ENCODE measurements at places on chromosomes 7 and 10.

GRCh38 chr7:116211913-116212596 is 1.7 kb downstream of the TES start:
- DNase-seq: no peak

- peak; percentile 57 for DNase-seq
Measured at GRCh38 chr10:69317175-69317604, 38.9 kb downstream of the HK1 start.

DNA sequence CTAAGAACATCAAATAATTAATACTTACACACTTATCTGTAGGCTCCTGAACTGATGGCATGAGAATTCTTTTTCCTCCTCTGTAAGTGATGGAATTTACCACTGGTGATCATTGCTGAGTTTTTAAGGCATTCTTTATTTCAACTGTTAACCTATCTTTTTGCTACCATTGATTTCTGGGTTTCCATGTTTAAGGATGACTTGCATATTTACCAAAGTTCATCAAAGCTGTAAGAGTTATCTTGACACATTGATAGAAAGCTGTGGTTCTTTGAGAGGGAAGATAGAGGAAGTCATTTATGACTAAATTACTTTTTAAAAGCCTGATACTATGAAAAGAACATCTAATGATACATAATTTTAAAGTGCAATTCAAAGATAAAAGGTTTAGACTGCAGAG is 19.5 kb upstream of the GFRA1 start:
- DNase-seq: no peak

DNA sequence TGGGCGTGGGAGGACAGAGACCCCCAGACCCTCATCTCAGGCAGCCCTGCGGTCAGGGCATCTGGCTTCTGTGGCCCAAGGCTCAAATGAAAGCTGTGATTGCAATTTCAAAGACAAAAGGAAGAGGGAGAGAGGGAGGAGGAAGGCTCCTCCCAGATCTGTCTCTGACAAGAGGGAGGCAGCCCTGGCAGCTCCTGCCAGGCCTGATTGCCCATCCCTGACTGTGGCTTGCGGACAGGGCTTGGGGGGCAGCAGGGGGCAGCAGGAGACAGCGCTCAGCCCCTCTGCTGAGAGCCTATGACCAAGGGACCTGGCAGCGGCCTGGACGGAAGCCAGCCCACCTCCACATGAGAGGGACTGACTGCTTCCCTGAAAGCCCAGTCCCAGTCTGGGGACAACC is 91.8 kb downstream of the PTPRN2 start:
- DNase-seq: peak; percentile 36

DNA sequence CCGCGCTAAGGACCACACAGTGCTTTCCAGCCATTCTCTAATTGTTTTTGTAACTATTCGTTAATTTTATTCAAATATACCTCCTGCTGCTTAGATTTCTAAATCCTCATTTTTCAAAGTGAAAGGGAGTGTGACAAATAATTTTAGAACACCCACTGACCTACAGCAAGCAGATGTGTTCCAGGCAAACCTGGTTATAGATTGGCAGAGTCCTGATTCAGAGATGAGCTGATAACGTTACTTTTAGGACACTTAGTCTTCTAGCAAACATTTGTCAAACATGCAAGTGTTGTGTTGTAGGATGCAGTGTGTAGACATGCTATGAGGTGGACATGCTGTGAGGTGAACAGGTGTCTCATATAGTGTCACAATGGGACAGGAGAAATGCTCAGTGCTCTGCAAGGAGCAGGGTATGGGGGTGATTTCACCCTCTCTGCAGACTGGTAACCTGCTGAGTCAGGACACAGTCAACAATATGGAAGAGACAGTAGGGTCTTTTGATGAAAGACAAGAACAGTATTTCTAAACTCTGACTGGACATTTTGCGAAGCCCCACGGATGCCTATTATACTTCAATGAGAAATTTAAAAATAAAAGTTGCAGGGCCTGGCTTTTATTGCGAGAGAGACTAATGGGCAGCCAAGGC is 92.2 kb upstream of the ANLN start:
- no peak for DNase-seq

DNA sequence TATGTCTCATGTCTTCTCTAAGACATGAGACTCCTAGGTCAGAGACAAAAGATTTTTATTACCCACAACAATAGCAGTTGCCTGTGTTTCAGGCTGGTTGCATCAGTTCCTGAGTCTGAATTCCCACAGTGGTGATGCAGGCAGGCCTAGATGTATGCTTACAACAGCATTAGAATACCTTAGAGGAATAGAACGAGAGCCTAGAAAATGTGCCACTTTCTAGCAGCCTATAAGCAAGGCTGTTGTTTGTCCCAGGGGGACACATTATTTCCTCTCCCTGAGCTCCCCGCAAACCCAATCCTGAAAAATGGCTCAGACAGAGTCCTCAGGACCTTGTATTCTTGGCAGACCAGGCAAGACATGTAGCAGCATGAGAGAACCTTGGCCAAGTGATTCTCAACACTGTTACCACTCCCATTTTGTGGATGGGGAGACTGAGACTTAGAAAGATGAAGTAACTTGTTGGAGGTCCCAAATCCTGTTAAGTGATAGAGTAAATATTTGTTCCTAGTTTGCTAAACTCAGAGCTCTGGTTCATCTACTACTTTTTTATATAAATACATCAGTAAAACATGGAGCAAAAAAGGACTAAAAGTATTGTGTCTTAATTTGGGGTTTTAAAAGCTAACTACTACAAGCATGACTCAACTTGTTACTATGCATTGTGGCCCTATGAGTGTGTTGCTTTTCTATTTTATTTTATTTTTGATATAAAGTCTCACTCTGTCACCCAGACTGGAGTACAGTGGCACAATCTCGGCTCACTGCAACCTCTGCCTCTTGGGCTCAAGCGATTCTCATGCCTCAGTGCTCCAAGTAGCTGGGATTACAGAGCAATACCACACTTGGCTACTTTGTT is 14.2 kb downstream of the VTI1A start:
- DNase-seq: peak; percentile 43

DNA sequence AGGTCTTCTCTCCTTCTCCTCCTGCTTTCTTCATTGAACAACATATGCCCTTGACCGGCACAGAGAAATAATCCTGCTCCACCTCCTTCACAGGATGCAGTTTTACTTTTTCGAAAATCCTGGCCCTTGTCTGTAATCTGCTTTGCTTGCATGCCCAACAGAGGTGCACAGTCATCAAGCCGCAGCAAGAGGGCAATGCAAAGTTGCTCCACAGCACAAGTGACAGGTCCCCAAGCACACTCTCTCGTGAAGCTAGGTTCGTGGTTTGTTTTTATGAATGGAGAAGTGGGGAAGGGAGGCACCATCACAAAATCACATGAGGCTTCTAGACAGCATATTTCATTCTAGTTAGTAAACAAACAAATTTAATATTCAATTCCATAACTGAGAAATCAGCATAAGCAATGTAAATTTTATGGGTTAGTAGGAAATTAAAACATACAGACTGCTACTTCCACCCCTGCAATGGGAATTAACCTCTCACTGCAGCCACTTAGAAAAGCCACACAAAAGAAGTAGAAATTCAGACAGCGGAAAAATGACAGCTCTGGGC is 178.8 kb downstream of the TPK1 start:
- no peak for DNase-seq

GRCh38 chr10:8047452-8048280 is 6.8 kb upstream of the GATA3 start:
- no peak for DNase-seq

DNA sequence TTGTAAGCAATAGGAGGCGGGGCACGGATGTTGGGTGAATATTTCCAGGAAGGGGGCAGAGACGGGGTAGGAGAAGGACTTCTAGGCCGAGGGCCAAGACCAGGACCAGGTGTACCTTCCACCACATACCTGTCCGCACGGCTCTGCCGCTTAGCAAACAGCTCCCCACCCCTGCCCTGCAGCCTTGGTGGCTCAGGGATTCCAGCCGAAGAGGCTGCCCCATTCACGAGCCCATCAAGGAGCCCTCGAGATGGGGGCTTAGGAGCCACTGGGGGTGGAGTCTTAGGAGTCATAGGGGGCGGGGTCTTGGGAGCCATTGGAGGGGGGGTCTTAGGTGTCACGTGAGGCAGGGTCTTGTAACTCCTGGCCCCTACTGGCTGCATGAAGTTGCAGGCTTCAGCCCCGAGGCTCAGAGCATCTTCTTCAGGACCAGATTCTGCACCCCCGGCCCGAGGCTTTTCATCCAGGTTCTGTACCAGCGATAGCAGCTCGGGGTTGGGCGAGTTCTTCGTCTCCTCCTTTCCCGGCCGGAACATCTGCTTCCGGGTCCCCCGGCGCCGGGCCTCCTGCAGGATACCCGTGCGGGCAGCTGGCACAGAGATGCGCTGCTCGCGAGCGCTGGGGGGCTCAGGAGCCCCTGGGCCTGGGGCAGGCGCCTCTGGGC is 6.1 kb upstream of the MYOZ1 start:
- peak; percentile 84 for DNase-seq

GRCh38 chr10:3714967-3715366 is 70.0 kb downstream of the KLF6 start:
- DNase-seq: no peak

- no peak for DNase-seq
Measured at GRCh38 chr7:36191292-36191920, 38.4 kb downstream of the EEPD1 start.

GRCh38 chr7:131629217-131629882 is 72.9 kb upstream of the PODXL start:
- no peak for DNase-seq

GRCh38 chr7:44216019-44216418 is 15.2 kb downstream of the YKT6 start:
- peak; percentile 85 for DNase-seq

DNA sequence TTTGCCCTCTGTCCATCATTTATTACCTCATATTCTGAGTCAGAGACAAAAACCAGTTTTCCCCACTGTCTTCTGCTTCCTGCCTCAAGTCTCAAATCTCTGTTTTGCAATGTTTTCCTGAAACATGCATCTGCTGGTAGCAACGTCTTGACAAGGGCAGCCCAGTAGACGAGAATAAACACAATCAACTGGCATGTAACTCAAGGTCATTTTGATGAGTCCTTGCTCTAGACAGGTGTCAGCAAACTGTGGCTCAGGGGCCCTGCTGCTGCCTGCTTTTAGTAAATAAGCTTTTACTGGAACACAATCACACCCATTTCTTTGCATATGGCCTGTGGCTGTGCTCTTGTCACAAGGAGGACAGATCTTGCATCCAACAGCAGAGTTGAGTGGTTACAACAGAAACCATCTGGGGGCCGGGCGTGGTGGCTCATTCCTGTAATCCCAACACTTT is 59.8 kb downstream of the ITIH5 start:
- no peak for DNase-seq

DNA sequence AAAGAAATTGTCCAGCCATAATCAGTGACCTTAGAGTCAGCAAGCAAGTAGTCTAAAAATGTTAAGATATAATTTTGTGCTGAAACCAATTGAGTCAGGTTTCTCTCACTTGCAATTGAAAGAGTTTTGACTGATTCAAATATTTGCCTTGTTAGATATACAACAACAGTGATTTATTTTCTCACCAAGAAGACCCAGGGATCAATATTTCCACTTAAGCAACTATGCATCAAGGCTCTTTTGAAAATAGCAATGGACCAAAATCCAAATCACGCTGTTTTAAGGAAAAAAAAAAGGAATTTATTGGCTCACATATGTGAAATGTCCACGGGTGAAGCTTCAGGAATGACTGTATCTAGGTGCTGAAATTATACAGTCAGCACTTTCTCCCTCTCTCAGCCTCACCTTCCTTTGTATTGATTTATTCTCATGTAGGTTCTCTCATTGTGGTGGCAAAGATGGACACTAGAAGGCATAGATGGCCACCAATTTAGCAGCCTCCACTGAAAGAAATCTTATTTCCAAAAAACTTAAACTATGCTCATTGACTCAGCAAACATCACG is 9.7 kb upstream of the FKBP9 start:
- DNase-seq: no peak

DNA sequence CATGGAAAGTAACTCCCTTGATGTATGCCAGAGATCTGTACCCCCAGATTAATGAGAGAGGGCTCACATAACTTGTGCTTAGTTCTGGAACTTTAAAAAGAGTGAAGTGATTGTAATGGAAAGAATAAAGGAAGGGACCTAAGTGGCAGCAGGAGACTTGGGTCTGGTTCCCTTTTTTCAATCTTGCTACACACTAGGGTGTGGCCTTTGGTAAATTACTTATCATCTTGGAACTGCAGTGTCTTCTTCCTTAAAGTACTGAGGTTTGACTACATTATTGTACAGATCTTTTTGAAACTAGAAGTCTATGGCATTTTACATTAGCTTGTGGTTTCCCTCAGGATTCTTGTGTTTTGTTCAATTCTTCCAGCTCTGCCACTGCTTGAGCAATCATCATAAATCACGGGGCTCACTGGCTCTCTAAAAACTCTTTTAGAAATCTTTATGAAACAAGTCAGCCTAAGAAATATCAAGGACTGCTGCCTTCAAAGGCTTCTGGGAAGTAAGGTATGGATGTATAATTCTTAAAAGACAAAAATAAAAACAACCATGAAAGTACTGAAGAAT is 22.5 kb upstream of the CHRM2 start:
- DNase-seq: no peak

- peak; percentile 16 for DNase-seq
Measured at GRCh38 chr10:60661637-60662036, 116.6 kb upstream of the CDK1 start.

DNA sequence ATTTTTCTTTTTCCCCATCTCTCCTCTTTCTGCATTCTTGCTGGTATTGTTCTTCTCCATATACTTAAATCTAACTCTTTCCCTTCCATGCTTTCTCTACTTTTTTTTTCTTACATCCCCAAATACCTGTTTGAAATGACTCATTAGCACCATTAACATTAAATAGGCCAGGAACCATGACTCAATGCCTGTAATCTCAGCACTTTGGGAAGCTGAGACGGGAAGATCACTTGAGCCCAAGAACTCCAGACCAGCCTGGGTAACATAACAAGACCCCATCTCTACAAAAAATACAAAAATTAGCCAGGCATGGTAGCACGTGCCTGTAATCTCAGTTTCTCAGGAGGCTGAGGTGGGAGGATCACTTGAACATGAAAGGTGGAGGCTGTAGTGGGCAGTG is 1026.8 kb downstream of the GATA3 start:
- DNase-seq: no peak

DNA sequence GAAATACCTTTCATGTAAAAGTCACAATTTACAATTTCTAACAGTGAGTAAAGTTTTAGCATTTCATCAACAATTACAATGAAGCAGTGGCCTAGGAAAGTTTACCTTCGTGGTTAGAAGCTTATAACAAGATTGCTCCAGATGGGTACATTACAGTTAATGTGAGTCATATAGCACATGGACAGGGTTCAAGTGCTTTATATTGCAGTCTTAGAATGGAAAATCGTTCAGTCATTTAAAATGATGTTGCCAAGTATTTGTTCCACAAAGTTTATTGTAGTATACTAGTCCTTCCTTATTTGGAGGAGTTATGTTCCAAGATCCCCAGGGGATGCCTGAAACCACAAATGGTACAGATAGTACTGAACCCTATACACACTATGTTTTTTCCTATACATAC is 174.6 kb upstream of the TARP start:
- no peak for DNase-seq

GRCh38 chr7:46390042-46390441 is 469.0 kb upstream of the IGFBP3 start:
- peak; percentile 5 for DNase-seq
